ENCODE measurements at places on chromosomes 4 and X.

DNA sequence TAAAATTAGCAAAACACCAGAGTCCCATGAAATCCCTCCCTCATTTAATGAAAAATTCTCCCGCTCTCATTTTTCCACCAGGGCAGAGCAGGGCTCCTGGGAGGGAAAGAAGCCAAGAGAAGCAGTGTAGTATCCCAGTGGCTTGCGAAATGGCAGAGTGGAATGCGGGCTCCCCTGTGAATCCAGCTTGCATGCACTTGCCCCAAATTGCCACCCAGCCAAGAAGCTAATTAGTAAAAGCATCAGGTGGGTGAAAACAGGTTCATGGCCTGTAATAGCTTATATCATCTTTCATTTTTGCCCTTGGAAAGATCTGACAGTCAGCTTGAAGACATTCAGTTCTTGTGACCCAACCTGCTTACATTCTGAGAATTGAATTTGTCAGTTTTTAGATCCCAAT lies 10.1 kb downstream of the AMOT start:
- no peak for DNase-seq

DNA sequence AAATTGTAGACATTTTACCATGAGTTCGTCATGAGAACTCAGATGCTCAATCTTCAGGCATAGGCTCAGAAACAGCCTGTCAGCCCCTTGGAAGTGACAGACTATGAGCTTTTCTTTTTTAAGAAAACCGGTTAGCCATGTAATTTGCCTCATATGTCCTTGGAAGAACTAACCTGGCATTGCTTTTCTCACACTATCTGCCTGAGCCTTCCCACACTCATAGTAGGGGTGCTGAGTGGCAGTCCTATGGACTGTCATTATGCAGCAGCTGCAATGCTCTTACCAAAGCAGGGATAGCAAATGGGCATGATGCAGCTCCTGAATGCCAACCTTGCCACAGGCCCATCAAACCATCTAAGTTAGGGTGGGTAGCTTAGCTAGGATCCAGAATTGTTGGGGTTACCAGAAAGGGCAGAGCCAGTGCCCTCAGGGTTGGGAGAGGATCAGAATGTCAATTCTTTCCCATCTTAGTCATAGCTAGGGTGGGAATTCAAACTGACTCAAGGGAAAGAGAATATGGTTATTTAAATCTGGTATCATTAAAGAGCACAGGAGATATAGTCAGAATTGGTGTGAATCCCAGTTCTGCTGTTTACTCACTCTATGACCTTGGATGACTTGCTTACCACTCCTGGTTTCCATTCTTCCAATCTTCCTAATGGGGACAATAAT lies 230.6 kb upstream of the CPEB2 start:
- no peak for DNase-seq

- DNase-seq = no peak
Observed at GRCh38 chr4:76194325-76194724, 19.3 kb downstream of the SCARB2 start.

GRCh38 chrX:150334100-150334499 lies 29.0 kb upstream of the MAMLD1 start:
- DNase-seq = no peak

- DNase-seq = no peak
Observed at GRCh38 chrX:109862433-109862832, 129.4 kb upstream of the ACSL4 start.

GRCh38 chr4:60683973-60684372 lies 516.2 kb upstream of the ADGRL3 start:
- DNase-seq = no peak

DNA sequence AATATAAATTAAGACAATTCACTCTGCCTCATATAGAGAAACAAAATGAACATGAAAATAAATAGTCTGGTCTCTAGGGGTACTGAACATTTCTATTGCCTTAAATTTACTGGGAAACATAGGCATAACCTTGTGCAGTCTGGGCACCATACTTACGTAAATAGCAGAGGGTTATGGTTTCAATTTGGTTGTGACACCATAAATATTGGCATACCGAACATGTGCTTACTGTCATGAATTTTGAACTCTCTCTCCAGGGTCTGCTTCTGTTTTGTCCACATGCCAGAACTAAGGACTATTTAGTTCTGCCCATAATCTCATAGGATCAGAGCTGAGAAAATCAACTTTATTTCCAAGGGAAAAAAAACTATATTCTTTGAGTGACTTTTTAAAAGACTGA lies 17.6 kb downstream of the PDGFC start:
- no peak for DNase-seq

- no peak for DNase-seq
Observed at GRCh38 chr4:163476761-163477438, 3.3 kb upstream of the TKTL2 start.

DNA sequence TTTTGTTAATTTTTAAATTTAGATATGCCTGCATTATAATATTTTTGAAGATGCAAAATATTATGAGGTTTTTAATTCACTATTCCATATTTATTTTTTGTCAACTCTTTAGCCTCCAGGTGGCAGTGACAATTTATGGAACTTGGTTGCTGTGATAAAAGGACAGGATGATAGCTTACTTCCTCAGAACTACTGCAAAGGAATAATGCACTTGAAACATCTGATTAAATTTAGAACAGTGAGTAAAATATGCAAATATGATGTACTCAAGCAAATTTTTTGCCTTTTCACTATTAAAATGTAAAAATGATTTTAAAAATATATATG lies 45.1 kb downstream of the SPATA4 start:
- DNase-seq = no peak

- DNase-seq = no peak
Observed at GRCh38 chrX:123803331-123803983, 56.4 kb upstream of the XIAP start.

GRCh38 chr4:187075514-187075913 lies 351.9 kb upstream of the FAT1 start:
- DNase-seq = no peak

DNA sequence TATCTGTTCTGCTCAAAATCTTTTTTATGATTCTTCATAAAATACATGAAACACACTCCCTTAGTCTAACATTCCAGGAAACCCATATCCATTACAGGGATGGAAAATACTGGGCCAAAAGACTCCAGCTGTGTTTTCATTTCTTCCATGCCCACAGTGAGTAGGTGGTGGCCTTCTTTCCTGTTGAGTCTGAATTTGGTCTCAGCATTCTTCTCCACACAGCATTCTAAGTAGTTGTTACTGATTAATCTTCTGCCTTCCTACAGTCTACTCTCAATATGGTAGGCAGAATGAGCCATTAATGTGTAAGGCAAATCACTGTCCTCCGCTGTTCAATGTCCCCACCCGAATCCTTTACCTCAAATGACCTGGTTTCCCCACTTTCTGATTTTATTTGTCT lies 370.6 kb upstream of the RPS6KA3 start:
- DNase-seq = no peak

DNA sequence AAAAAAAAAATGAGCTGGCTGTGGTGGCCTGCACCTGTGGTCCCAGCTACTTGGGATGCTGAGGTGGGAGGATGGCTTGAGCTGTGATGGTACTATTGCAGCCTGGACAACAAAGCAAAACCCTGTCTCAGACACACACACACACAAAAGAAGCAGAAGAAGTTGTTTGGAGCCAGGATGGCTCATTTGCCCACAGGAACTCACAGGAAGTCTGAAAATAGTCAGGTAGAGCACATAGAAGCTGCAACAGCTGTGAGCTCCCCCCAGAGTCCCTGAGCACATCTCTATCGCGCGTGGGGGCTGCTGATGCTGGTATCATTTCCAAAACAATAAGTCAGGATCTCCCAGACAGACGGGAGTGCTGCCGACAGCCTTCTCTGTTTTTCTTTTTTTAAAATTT lies 13.4 kb upstream of the DHRSX start:
- no peak for DNase-seq

DNA sequence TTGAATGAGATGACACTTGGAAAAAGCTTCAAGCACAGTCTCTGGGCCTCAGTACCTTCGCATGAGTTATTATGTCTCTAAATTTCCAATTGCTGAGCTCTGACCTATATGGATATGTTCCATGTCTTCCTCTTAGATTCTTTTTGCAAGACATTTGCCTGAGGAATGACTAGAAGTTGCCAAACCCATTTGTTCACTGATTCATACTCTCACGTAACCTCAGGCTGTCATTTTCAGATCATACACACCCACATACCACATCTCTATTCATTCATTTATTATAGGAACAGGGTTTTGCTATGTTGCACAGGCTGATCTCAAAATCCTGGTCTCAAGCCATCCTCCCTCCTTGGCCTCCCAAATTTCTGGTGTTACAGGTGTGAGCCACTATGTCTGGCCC lies 2137.1 kb upstream of the TENM3 start:
- DNase-seq = no peak

DNA sequence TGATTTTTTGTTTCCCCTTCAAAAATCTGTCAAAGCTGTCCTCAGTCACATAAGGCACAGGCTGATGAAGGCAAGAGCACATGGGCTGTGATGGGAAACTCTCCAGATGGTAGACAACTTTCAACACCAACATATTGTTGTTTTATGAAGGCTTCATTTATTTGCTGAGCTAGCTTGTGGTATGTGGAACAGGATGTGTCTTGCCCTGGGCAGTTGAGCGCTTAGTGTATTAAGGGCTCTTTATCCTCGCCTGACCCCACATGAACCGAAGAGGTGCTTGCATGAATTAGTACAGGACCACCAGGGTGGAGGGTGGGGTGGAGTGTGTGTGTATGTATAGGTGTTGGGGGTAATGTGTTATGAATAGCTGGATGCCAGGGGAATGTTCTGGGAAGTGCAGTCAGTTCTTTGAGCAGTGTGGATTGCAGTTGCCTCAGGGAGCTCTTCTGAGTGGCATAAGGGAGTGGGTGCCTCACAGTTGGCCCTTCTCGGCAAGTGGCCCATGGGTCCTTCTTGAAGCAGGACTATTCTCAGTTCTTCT lies 103.1 kb downstream of the PHEX start:
- DNase-seq = no peak

- no peak for DNase-seq
Observed at GRCh38 chrX:120559804-120560203, 958 bp downstream of the CUL4B start.

- DNase-seq = no peak
Observed at GRCh38 chr4:84451546-84451945, 47.5 kb downstream of the NKX6-1 start.

DNA sequence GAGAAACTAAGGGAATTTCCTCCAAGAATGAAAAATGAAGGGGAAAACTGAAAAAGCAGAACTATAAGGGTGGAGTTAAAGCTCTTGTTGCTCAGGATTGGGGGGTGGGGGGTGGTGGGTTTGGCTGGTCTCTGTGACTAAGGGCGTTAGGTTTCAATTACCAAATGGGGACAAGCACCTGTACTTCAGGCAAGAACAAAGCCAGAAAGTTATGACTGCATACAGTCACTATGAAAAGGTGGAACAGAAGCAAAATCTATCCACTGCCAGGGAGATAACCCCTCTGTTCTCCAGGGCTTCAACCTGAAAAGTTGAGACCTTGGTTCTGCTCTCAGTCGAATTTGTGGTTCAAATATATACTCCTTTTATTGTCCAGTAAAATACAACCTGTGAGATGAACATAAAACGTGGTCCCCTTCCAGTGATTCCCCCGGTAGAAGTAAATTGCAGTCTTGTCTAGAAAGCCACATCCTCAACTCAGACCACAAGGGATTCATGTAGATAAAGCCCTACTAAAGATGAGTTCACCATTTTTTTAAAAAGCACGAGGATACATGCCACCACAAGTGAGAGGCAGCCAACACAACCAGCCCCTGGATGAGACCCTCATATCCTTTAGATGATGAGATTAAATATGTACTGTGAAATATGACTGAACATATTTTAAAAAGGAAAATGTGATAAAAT lies 257.1 kb upstream of the RPS6KA3 start:
- DNase-seq = no peak

GRCh38 chrX:130829526-130830515 lies 73.2 kb downstream of the ENOX2 start:
- DNase-seq = no peak

DNA sequence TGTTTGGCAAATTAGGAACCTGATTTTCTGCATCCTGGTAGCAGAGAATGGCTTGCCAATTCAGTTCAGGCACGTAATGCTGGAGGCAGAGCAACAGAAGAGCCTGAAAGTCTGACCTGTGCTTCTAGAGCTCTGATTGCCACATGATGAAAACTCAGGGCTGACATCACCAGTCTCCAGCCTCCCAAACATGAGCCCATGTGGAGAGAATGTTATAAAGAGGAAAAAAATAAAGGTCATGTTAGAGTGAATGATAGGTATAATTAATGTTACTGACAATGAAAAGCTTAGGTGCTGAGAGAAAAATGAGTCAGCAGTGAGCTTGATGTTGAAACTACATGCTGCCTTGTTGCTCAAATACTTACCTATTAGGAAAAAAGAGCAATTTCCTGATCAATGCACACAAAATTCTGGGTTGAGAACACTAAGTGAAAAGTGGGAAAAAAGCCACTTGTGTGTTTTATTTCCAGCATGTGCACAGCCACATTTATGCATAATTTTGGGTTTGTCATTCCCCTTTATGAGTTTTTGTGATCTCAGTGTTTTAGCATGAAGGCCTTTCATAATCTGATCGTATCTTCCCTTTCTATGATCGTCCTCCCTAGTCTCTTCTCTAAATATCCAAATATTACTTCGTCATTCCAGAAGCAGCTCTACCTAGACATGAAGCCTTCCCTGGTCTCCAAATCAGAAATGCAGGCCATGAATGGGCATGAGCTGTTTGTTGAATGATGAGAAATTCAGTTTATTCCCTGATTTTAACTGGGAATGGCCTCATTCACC lies 113.3 kb upstream of the CPEB2 start:
- DNase-seq = no peak

Measured in cortex of kidney (tissue), 1 donor.